GM23248 (cell line): ENCODE measurements at places on chromosomes 5 and 9. TPM values are rescaled to one million over a fixed set of nuclear protein-coding genes. Genes with fewer than 3 reads are reported as not detected.

The PROB1 gene
- 1.6 and 2.3 TPM in 2 replicates for total RNA-seq

The TIMD4 gene
- not detected in 2 replicates for total RNA-seq

The SHISAL2B gene
- total RNA-seq, result not detected in 2 replicates

The IGFBPL1 gene
- 0.76 TPM in 1 of 2 replicates, not detected in the other for total RNA-seq

The PRRX2 gene
- 145 and 169 TPM in 2 replicates for total RNA-seq

The PDE6A gene
- not detected in 2 replicates for total RNA-seq

The LCN9 gene
- not detected in 2 replicates for total RNA-seq

The RNF14 gene
- total RNA-seq, result 101 and 110 TPM in 2 replicates

The SLC36A3 gene
- not detected in 2 replicates for total RNA-seq

The PCDHGB5 gene
- total RNA-seq, result 13.2 and 14.9 TPM in 2 replicates

The AQP3 gene
- not detected in 2 replicates for total RNA-seq

The NDST1 gene
- 129 and 159 TPM in 2 replicates for total RNA-seq

The RUFY1 gene
- 41.9 and 48.3 TPM in 2 replicates for total RNA-seq

The BARHL1 gene
- not detected in 2 replicates for total RNA-seq

The KIF12 gene
- not detected in 2 replicates for total RNA-seq

The SLC4A9 gene
- total RNA-seq, result not detected in 2 replicates

The PNPLA7 gene
- total RNA-seq, result 0.54 and 0.89 TPM in 2 replicates

The PCDHAC1 gene
- total RNA-seq, result 0.38 TPM in 1 of 2 replicates, not detected in the other

The MYO10 gene
- 43.2 and 49.1 TPM in 2 replicates for total RNA-seq

The PHPT1 gene
- total RNA-seq, result 71.1 and 84.6 TPM in 2 replicates

The NMUR2 gene
- not detected in 2 replicates for total RNA-seq

The WNT8A gene
- not detected in 2 replicates for total RNA-seq

The CNTNAP3 gene
- total RNA-seq, result not detected in 2 replicates

The CYLC2 gene
- not detected in 2 replicates for total RNA-seq

The FAM200C gene
- total RNA-seq, result 2.8 and 7.1 TPM in 2 replicates

The TYRP1 gene
- total RNA-seq, result not detected in 2 replicates

The KIAA0825 gene
- total RNA-seq, result 4.6 and 7.0 TPM in 2 replicates

The INIP gene
- total RNA-seq, result 18.5 and 22.9 TPM in 2 replicates

The UBE2R2 gene
- total RNA-seq, result 15.9 and 18.9 TPM in 2 replicates

The CTNNAL1 gene
- total RNA-seq, result 97.9 and 103 TPM in 2 replicates

The NUDCD2 gene
- 2.7 and 4.9 TPM in 2 replicates for total RNA-seq

The CNTLN gene
- total RNA-seq, result 7.0 and 7.2 TPM in 2 replicates

The ANKRD31 gene
- total RNA-seq, result not detected in 2 replicates

The ADGRV1 gene
- not detected in 2 replicates for total RNA-seq

The CER1 gene
- total RNA-seq, result not detected in 2 replicates

The PTPRD gene
- not detected in 2 replicates for total RNA-seq

The PAEP gene
- not detected in 2 replicates for total RNA-seq

The C5orf58 gene
- not detected in 2 replicates for total RNA-seq

The DIPK1B gene
- not detected in 2 replicates for total RNA-seq

The BRD3 gene
- 5.5 and 17.5 TPM in 2 replicates for total RNA-seq

The WDR38 gene
- not detected in 2 replicates for total RNA-seq

The PSAT1 gene
- total RNA-seq, result 368 and 376 TPM in 2 replicates

The SUSD1 gene
- 5.4 and 8.4 TPM in 2 replicates for total RNA-seq
